ENCODE measurements at places on chromosomes 4 and X. TPM values are rescaled to one million over a fixed set of nuclear protein-coding genes. Genes with fewer than 3 reads are reported as not detected.
A peak's percentile ranks its signal among the peaks of the same experiment; 100 is the strongest.

The CLDN2 gene
- total RNA-seq = not detected

The CT47B1 gene
- not detected for total RNA-seq

The NAP1L5 gene
- 9.3 TPM for total RNA-seq

The BEND2 gene
- not detected for total RNA-seq

The GCNA gene
- 1.3 TPM for total RNA-seq

GRCh38 chr4:69999420-69999819 is 3.7 kb downstream of the STATH start:
- no peak for DNase-seq

DNA sequence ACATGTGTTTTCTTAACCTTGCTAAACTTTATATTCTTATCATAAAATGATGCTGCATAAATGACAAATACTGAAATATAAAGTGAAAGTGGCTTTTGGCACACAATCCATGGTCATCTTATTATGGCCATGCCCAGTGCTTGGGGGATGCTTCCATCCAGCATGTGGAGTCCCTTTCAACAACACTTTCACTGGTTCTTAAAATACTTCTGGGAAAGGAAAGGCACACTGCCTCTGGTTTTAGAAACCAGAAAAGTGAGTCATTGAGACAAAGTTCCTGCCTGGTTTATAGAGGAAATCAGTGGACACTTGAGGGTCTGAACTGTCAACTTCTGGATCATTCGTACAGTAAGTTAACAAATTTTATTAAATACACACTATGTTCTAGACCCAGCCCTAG is 248.0 kb upstream of the ADAMTS3 start:
- no peak for DNase-seq

- peak; percentile 62 for DNase-seq
These were observed 51.7 kb downstream of the TMEM154 start for GRCh38 chr4:152628128-152628527.

GRCh38 chrX:129769467-129770154 is 10.1 kb upstream of the SASH3 start:
- DNase-seq = no peak

DNA sequence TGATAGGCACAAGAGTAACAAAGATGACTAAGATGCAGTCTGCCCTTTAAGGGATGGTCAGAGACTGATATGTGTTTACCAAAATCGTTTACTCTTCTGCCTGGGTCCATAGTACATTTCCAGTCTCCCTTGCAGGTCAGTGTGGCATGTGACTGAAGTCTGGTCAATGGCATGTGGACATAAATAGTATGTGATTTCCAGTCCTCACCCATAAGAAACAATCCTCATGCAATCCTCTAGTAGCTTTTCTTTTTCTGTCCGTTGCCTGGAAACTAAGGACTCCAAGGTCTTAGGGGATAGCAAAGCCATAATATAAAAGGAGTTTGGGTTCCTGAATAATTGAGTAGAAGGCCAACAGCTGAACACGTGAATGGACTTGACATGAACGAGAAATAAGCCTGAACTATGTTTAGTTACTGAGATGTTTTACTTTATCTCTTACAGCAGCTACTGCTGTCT is 1.1 kb downstream of the SLC9B2 start:
- no peak for DNase-seq

DNA sequence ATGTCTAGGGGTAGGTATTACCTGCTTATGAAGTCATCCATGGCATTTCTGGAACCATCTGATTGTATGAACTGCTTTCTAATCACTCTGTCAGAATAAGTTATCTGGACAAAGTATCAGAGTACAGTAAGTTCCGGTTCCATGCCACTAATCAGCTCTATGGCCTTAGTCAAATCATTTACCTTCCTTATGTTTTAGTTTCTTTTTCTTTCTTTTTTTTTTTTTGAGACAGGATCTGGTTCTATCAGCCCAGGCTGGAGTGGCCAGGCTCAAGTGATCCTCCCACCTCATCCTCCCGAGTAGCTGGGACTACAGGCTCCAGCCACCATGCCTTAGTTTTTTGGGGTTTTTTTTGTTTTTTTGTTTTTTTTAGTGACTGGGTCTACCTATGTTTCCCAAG is 11.5 kb downstream of the XIAP start:
- DNase-seq = no peak

DNA sequence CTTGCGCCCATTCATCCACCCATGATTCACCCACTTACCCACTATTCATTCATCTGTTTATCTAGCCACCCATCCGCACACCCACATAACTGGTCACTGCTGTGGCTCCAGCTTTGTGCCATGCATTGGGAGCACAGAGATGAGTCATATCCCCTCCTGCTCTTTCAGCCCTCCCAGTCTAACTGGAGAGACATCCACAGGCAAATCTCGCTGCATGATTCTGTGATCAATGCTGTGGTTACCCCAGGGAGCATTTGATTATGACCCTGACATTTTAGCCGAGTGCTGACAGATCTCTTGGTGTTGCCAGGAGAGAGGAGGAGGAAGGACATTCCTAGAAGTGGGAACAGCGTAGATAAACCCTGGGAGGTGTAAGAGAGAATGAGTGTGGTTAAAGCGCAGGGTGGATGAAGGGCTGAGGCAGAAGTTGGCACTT is 10.4 kb upstream of the PORCN start:
- no peak for DNase-seq

DNA sequence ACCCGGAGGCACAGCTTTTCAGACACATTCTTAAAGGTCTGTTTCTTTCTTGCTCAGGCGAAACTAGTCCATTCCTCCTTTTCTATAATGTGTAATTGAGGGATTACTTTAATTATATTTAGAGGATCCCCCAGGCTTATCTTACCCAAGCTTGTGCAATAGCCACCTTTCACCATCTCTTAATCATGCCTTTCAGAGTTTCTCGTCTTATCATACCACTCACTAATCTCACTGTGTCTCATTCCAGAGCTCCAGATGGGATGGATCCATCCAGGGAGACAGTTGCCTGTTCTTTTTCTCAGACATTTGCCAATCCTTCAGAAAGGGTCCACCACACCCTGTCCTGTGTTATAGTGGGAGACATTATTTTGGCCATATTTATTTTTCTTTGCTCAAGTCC is 12.5 kb downstream of the SPARCL1 start:
- no peak for DNase-seq

- DNase-seq = no peak
These were observed 76.0 kb upstream of the DHRSX start for GRCh38 chrX:2576793-2577192.

DNA sequence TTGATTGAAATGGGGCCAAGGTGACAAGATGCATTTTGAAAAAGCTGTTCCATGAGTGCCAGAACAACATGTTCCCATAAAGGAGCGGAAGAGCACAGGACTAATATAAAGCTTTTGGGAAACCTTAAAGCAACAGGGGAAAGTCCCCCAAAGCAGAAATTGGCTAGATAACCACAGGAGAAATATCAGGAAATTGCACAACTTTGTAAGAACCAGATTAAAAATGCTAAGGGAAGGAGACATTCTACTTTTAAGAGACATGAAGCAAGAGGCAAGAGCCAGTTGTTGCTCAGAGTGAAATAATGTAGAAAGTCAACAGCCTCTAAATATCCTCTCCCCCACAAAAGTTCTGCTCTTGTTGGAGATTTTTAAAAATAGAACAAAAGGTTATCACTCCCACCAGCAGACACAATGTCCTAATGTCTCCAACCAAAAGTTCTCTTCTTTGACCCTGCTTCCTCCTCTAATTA is 85.2 kb upstream of the LNX1 start:
- DNase-seq = no peak

- DNase-seq = no peak
These were observed 38.1 kb upstream of the NOCT start for GRCh38 chr4:138977524-138977923.
